ENCODE measurements at places on chromosomes 2 and 18. TPM values are rescaled to one million over a fixed set of nuclear protein-coding genes. Genes with fewer than 3 reads are reported as not detected.

STON1 gene
- total RNA-seq = 1.8 TPM

RND3 gene
- 70.9 TPM for total RNA-seq

GRCh38 chr18:21183670-21184069, 58.4 kb upstream of the GREB1L start:
- DNase-seq = peak; percentile 23

DNA sequence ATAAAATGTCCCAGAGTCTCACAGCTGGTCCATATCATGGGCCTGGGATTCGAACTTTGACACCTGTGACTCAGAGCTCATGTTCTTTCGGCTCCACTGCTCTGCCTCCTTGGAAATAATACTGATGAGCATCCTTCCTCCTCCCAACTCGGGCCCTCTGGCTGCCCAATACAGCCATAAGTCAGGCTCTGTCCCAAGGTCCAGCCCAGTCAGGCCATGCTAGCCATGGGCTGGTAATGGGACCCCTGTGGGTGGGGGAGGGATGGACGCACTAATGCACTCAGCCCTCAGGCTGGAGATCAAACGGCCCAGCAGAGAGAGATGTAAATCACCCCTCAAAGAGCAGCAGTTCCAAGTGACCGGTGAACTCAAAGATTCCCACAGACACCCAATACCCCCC, 61.1 kb downstream of the DDX1 start:
- no peak for DNase-seq

GRCh38 chr2:239178954-239179353, 221.9 kb downstream of the HDAC4 start:
- no peak for DNase-seq

Measured in Caco-2 (cell line).